ENCODE measurements at places on chromosomes 1 and 21. TPM values are rescaled to one million over a fixed set of nuclear protein-coding genes. Genes with fewer than 3 reads are reported as not detected.

GRCh38 chr1:211703812-211704537 lies 28.6 kb upstream of the NEK2 start:
- H3K27me3 ChIP-seq, result no peaks in the 10 kb centered on the region
- DNase-seq, result no peak
- H3K4me1 ChIP-seq, result peaks cover 14% of the 10 kb centered on the region
- H3K36me3 ChIP-seq, result no peaks in the 10 kb centered on the region
- H3K4me3 ChIP-seq, result no peak overlapping the region

ISG15 gene
- 8.8 TPM for total RNA-seq

LORICRIN gene
- not detected for total RNA-seq

GRCh38 chr1:26378088-26378878 lies 5.7 kb upstream of the ZNF683 start:
- peak overlapping the region; percentile 33 for H3K27ac ChIP-seq
- peak; percentile 96 for DNase-seq
- peaks cover 6% of the 10 kb centered on the region for H3K36me3 ChIP-seq
- peaks cover 15% of the 10 kb centered on the region for H3K4me1 ChIP-seq

CFHR2 gene
- not detected for total RNA-seq

FAM3B gene
- not detected for total RNA-seq
